Epithelial cell of alveolus of lung (primary cell): ENCODE measurements at places on chromosomes 6 and 20. TPM values are rescaled to one million over a fixed set of nuclear protein-coding genes. Genes with fewer than 3 reads are reported as not detected.

Gene OXT
- not detected in 2 replicates for total RNA-seq

Gene ANKS1A
- total RNA-seq = 7.4 and 15.0 TPM in 2 replicates

Gene SLC18B1
- 5.7 and 6.1 TPM in 2 replicates for total RNA-seq

Gene EYS
- not detected in 2 replicates for total RNA-seq

Gene TASP1
- 3.7 and 4.5 TPM in 2 replicates for total RNA-seq

Gene SENP6
- total RNA-seq = 38.0 and 69.4 TPM in 2 replicates

Gene RRAGD
- total RNA-seq = 0.16 and 3.2 TPM in 2 replicates
